ENCODE measurements at places on chromosomes 11 and 22.

GRCh38 chr22:31295831-31296657, 3.8 kb upstream of the PIK3IP1 start:
- no peak for DNase-seq

DNA sequence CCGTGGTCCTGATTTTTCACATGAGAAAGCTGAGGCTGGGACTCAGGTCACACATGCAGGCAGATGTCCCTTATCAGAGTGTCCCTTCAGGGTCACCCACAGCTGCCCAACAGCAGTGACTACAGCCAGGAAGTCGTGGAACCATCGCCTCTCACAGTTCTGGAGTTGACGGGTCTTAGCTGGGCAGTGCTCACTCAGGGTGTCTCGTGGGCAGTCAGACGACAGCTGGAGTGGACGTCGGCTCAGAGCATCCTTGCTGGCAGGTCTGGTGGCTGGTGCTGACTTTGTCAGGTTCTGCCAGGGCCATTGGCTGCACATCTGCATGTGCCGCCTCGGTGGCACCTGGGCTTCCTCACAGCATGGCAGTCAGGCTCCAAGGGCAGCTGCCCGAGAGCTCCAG, 35.6 kb upstream of the TH start:
- DNase-seq: no peak

- no peak for DNase-seq
These were observed 29.8 kb downstream of the RNF141 start for GRCh38 chr11:10511181-10511621.

- DNase-seq: no peak
These were observed 11.3 kb upstream of the CCDC83 start for GRCh38 chr11:85843929-85844328.

GRCh38 chr22:32752816-32753520, 48.5 kb upstream of the TIMP3 start:
- no peak for DNase-seq

- no peak for DNase-seq
These were observed 2.4 kb upstream of the HEPACAM start for GRCh38 chr11:124938206-124938765.

DNA sequence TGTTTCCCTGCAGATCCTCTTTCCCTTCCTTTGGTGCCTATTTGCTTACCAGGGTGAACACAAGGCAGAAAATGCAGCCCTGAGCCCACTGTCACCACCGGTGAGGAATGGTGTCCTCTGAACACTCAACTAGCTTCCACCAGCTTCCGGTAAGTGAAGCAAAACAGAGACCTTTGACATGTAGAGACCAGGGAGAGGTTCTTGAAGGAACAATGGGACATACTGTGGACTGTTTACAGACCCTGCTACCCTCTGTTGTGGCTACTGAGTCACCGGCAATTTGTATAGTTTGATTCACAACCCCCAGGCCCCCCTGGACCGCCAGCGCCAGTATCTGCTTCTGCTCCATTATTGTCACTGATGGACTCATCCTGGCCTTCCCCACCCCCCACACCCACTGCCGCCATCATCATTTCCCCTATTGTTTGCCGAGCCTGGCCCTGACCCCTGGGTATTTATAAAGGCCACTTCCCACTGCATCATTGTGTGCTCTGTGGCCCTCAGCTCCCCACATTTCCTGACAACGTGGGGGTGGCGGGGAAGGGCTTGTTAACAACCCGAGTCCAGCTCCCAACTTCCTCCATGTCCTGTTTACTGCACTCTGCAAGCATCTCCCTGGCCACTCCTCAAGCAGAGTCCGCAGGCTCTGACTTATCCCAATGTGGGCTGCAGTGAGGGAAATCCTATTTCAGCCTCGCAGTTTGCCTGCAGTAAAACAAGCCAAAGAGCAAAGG, 252.9 kb downstream of the ETS1 start:
- DNase-seq: no peak
